A549 treated with RU486 at 1 μM for 4 hours (cell line): ENCODE measurements at places on chromosomes 7 and 10. TPM values are rescaled to one million over a fixed set of nuclear protein-coding genes. Genes with fewer than 3 reads are reported as not detected.

SRRM3 gene
- total RNA-seq: 5.7 to 8.9 TPM (median 6.9 TPM) in 5 replicates

HMX3 gene
- 0.12 TPM in 1 of 5 replicates, not detected in the others for total RNA-seq

KCNIP2 gene
- total RNA-seq: 0.54 to 1.2 TPM (median 0.73 TPM) in 5 replicates

HEPACAM2 gene
- total RNA-seq: not detected in 5 replicates

GRID2IP gene
- 0.03 TPM in 1 of 5 replicates, not detected in the others for total RNA-seq

CPED1 gene
- total RNA-seq: 0.08 TPM in 1 of 5 replicates, not detected in the others

SPDYE17 gene
- not detected in 5 replicates for total RNA-seq

DLX5 gene
- not detected in 5 replicates for total RNA-seq

TMEM196 gene
- total RNA-seq: not detected in 5 replicates

TRPV5 gene
- total RNA-seq: not detected in 5 replicates

PDE6C gene
- not detected in 5 replicates for total RNA-seq

CDNF gene
- total RNA-seq: 0.28 to 1.1 TPM (median 0.88 TPM) in 5 replicates

RADIL gene
- 0.98 to 2.7 TPM (median 1.9 TPM) in 5 replicates for total RNA-seq

PLEKHS1 gene
- total RNA-seq: 0.03 to 0.14 TPM (median 0.07 TPM) in 3 of 5 replicates, not detected in the others

ERVW-1 gene
- not detected in 5 replicates for total RNA-seq

HOGA1 gene
- total RNA-seq: 0.83 to 1.7 TPM (median 0.93 TPM) in 5 replicates

CYP3A5 gene
- total RNA-seq: 1.1 to 1.6 TPM (median 1.5 TPM) in 5 replicates
